Hippocampal formation (tissue), 2 donors: ENCODE measurements at places on chromosomes 2 and 18.

DNA sequence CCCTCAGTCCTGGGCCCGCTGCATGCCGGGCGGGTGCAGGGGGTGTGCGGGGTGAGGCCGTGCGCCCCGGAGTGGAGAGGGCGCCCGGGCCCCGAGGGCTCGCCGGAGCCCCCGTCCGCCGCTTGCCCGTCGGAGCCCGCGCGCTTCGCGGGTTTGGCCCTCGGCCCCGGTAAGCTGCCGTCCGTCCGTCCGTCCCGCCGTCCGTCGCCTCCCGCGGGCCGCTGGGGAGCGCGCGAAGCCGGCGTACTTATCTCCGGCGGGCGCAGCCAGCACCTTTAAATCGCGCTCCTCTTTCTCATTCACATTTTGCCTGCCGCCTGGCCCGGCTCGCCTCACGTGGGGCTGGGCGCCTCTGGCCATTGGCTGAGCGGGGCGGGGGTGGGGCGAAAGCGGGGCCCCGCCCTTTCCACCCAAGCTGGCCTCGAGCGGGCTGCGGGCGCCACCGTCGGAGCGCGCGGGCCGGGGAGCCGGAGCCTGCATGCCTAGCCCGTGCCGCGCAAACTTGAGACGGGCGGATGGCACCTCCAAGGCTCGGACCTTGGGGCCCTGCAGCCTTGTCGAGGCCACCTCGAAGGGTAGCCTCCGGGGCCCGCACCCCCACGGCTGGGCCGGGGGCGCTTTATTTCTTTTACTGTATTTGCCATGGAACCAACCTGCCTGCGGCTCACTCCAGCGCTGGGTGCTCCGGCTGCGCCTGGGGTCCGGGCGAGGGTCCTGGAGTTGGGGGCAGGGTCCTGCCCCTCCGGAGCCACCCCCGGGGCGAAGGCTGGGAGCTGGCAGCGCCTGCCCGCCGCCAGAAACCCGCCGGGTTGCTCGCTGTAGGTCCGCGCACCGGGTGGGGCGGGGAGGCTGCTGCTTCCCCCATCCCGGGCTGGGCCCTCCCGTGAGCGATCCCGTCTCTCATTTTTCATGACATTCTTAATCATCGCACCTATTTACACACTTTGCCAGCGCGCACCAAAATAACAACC, at the start of gene GBX2:
Gene GBX2 (minus strand): TSS at position 277 of the 971 bp plus-strand sequence. CDS start 415 bp downstream, outside the sequence.
- DNase-seq: no peak

DNA sequence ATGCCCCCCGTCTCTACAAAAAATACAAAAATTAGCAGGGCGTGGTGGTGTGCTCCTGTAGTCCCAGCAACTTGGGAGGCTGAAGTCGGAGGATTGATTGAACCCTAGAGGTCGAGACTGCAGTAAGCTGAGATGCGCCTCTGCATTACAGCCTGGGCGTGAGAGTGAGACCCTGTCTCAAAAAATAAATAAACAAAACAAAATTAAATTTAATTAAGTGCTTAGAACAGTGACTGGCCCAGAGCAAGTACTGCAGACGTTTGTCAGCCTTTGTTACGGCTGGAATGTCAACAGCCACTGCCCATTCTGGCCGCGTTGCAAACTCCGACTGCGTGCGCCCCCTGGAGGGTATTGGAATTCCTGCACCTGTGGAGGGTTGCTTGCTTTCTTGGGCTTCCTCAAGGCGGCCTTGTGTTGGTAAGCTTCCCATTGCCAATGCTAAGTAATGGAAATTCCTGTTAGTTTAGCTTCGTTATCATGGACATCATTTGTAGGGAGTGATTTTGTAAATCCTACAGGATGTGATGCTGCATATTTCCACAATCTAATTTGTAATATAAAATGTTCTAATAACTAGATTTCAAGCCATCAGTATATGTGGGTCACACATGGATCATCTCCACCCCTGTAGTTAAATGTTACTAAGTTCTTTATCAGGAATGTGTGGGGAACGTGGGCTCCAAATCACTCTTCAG, 15.9 kb upstream of the ATP6V1B1 start:
- peak; percentile 48 for DNase-seq

GRCh38 chr2:71340176-71340575, 8.6 kb downstream of the ZNF638 start:
- DNase-seq: no peak

GRCh38 chr18:60981682-60982328, 351.4 kb upstream of the CDH20 start:
- no peak for DNase-seq

- DNase-seq: no peak
Observed at GRCh38 chr2:201496785-201497184, 45.2 kb downstream of the STRADB start.

DNA sequence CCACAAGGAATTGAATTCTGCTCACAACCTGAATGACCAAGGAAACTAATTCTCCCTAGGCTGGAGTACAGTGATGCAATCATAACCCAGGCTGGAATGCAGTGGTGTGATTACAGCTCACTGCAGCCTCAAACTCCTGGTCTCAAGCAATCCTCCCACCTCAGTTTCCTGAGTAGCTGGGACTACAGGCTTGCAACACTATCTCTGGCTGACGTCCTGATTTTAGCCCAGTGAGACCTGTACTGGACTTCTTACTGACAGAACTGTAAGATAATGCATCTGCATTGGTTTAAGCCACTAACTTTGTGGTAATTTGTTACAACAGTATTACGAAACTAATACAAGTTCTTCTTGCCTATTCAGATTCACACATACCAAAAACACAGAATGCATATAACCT, 9.5 kb upstream of the KDSR start:
- no peak for DNase-seq
